ENCODE measurements at places on chromosomes 5 and 9.
A peak's percentile ranks its signal among the peaks of the same experiment; 100 is the strongest.

- no peak for DNase-seq
These were observed 362.1 kb upstream of the RFX3 start for GRCh38 chr9:3887786-3888496.

DNA sequence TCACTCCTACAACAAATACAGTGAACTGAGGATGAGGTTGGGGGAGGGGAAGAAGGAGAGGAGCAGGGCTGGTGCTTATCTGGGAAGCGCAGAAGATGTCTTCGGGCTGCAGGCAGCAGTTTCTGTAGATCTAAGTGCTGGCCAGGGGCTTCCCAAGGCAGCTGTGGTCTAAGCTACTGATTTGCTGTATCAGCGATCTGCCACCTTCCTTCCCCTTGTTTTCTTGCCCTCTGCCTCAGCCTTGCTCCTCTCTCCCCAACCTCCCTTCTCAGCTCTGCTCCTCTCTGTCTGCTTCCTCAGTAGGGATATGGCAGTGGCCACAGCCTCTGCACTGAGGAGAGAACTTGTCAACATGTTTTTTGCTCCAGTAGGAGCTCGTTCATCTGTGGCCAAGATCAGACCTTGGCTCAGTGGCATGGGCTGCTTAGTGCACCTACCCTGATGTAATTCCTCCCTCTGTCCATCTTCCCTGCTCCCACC, 42.8 kb upstream of the IL6ST start:
- no peak for DNase-seq

- no peak for DNase-seq
These were observed 51.9 kb upstream of the ZSWIM6 start for GRCh38 chr5:61280205-61280604.

DNA sequence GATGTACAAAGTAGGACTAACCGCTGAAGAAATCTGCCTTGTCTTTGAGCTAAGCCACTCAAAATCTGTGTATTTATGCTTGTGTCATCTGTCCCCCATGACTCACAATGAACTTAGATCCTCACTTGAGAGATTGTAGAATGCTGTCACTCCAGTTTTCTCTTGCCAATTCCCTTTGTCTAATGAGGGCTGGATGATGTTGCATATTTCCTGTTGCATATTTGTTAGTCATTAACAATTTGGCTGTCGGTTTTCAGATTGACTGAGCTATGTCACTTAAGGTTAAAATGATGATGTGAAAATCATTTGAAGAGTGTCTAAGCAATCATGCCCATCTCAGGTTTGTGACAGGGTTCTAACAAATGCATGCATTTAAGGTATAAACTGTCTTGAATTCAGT, 481.7 kb downstream of the CDH10 start:
- DNase-seq: no peak

- peak; percentile 76 for DNase-seq
These were observed 67.5 kb downstream of the KCNIP1 start for GRCh38 chr5:170571281-170571731.

DNA sequence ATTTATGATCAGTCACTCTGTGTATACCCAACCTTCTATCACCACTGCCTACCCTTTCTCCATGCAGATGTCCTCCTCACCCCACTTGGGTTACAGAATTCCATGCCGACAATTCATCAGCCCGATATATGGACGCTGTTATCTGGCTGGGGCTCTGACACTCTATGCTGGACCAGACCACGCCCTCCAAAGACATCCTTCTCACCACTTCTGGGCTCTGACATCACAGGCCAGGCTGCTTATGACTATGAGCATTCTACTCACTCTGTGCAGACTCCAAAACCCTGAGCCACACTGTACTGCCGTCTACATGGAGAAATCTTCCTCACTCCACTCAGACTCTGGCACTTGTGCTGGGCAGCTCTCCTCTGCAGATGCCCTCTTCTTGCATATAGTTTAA, 7.6 kb upstream of the AK3 start:
- no peak for DNase-seq

DNA sequence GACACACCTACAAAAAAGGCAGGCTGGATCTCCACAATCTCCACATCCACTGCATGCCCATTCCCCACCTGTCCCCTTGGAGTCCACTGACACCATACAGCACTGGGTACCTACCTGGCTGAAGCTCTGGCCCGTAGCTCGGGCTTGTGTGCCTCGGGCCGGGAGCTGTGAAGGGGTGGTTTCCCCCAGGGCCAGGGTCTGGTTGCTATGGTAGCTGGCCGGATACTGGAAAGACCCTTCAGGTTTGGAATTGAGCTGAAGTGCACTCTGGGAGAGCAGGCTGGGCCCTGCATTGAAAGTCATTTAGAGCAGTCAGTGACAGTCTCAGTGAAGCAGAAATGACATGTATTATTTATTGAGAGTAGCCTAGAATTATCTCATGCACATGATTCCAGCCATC, 507.3 kb downstream of the CTNND2 start:
- no peak for DNase-seq

GRCh38 chr5:112975721-112976431, 722 bp upstream of the DCP2 start:
- DNase-seq: no peak

DNA sequence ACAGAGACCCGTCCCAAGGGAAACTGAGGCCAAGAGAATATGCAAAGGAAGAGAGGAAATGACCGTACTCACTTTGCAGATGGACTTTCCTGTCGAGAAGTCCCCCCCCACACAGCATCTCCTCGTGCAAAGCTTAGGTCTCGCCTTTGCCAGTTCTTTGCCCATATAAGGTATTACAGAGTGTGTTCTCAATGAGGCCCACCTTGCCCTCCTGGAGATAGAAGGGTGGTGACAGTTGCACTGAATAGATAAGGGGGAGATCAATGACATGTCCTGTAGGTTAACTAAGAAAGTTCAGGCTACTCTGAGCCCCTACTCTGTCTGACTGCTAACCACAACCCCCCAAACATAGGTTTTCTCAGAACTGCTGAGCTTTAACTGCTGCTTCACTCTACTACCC, 68.2 kb upstream of the SPTLC1 start:
- DNase-seq: peak; percentile 4

GRCh38 chr5:114361724-114362196, at the start of gene KCNN2:
Gene KCNN2 (plus strand): TSS chr5:114362070. CDS start chr5:114362140, 70 bp downstream.
- DNase-seq: no peak

DNA sequence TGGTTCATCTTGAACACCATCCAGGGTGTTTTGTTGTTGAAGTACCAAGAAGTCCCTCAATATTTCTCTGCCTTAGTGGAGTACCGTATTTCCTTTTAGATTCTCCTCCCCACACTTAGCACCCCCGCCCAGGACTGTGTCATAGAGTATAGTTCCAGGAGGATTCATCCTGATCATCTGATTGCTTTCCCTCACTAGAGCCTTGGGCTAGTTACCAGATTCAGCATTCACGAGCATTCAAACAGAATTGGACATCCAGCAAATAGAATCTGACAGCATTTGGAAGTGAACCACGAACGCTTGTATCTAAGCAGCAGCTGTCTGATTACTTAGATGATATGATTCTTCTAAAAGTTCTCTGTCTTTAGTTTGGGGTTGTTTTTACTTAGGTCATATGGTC, 248.1 kb upstream of the TAS2R1 start:
- no peak for DNase-seq

DNA sequence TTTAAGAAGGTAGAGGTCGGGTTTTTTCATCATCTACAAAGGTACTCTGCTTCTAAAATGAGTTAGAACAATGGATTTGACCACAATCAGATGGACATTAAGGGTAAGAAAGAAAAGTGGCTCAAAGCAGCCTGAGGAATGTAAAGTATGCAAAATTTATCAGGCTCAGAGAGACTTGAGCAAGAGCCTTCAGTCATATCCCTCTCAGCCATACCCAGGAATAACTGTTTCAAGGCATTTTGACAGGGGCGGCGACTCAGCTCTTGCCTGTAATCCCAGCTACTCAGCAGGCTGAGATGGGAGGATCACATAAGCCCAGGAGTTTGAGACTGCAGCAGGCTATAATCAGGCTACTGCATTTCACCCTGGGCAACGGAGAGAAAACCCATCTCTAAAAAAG, 38.8 kb upstream of the ANXA2R start:
- DNase-seq: peak; percentile 65

DNA sequence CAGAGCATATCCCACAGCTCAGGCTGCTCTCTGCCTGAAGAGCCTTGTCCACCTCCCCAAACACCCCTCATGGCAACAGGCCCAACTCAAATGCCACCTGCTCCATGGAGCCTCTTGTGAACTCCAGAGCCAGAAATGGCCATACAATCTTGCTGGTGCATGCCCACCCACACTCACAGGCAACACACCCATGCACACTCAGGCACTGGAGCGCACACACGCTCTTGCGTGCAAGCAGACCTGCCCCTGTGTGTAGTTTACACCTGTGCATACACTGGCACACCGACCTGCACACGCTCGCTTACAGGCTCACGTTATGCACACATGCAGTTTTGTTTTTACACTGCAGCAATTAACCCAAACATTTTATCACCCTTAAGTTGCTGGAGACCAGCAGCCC, 40.0 kb downstream of the HRH2 start:
- DNase-seq: no peak

GRCh38 chr9:5510989-5511388, 658 bp downstream of the PDCD1LG2 start:
- DNase-seq: no peak

GRCh38 chr5:40406741-40407211, 272.9 kb upstream of the PTGER4 start:
- no peak for DNase-seq

GRCh38 chr5:35956429-35956828, 18.0 kb upstream of the CAPSL start:
- no peak for DNase-seq

DNA sequence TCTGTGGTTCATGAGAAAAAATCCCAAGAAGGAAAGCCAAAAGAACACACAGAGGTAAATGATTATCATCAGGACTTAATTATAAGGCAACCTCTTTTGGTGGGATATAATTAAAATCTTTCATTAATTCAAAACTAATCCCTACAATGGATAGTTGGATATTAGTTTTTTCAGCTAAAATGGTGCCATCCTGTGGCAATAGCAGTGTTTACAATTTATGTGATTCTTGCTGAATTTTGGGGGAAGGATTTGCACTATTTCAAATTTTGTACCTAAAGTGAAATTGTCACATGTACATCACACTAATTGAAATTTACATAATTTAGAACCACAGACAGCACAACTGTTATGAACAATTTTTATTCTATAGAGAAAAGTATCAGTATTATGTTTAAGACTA, 67.0 kb downstream of the CAST start:
- no peak for DNase-seq

DNA sequence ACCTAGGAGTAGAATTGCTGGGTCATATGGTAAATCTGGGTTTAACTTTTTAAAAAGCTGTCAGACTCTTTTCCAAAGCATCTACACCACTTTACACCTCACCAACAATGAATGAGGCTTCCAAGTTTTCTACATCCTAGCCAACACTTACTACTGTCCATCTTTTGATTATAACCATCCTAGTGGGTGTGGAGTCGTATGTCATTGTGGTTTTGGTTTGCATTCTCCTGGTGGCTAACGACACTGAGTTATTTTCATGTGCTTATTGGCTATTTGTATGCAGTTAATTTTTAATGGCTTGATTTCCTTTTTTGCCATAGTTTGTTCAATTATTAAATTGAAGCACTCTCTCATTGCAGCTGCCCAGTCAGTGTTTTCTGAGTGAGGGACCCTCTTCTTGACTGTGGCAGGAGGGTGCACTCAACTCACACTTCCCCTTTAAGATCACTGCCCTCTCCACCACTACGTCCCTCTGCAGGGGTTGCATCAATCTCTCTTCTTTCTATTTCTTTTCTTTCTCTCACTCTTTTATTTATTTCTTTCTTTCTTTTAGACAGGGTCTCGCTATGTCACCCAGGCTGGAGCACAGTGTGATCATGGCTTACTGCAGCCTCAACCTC, 182.3 kb downstream of the C9orf152 start:
- no peak for DNase-seq

- DNase-seq: no peak
These were observed 24.5 kb downstream of the LECT2 start for GRCh38 chr5:135930029-135930948.

DNA sequence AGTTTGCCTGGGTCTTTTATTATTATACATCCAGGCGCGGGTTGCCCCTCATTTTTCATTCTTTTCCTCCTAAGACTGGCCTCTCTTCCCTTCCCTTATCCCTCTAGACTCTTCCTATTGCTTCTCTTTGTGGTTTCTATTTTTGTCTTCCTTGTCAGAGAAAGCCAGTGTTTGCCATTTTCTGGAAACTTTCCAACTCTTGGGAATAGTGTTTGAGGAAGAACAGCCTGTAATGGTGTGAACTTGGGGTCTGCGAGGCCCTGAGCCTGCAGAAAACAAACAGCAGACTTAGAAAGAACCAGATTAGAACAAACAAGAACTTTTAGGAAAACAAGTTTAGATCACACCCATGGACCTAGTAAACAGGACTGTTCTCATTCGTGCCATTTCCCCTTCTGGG, 15.5 kb downstream of the PRKACG start:
- DNase-seq: no peak

DNA sequence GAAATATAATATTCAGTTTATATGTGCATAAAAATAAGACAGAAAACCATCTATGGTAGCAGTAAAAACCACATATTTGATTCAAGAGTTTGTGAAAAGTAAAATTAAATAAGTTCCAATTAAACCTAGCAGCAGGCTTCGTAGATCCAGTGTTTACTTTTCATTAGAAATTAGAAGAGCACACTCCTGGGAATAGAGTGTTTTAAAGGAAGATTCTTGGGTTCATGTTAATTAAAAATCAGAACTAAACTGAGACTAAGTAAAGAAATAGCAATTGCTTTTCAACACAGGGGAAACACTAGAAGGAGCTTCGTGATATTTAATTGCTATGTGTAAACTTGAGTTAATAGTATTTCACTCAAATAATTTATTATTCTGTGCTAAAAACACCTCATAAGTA, 1097.8 kb upstream of the CDH18 start:
- no peak for DNase-seq

- DNase-seq: no peak
These were observed 146.6 kb downstream of the RAPGEF6 start for GRCh38 chr5:131488463-131488862.

DNA sequence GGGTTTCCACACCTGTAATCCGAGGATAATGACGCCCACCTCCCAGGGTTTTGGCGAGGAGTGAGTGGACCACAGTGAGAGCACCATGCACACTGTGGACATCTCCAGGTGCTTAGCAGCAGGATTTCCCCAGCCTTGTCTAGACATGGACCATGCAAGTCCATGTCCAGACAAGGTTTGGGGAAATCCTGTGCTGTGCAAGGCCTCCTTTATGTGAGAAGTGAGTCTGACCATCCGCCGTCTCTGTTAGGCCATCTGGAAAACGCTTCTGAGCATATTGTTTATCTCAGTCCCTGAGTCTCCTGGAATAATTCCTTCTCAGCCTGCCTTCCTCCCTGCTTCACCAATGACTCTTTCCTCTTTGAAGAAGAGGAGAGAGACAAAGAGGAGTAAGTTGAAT, 26.2 kb upstream of the TNFAIP8 start:
- DNase-seq: no peak

- DNase-seq: no peak
These were observed 3.0 kb upstream of the CRB2 start for GRCh38 chr9:123353041-123353440.

GRCh38 chr5:170782438-170782837, 1.1 kb upstream of the GABRP start:
- DNase-seq: no peak

GRCh38 chr5:33425314-33425713, 15.5 kb upstream of the TARS1 start:
- DNase-seq: no peak

GRCh38 chr9:68949271-68950000, 64.5 kb downstream of the PRKACG start:
- no peak for DNase-seq

GRCh38 chr9:21412107-21412506, 3.2 kb downstream of the IFNA8 start:
- no peak for DNase-seq

All from H54 (cell line).